ENCODE measurements at places on chromosomes 7 and 10.

- DNase-seq: no peak
Measured at GRCh38 chr10:30788307-30788706, 158.8 kb upstream of the LYZL2 start.

DNA sequence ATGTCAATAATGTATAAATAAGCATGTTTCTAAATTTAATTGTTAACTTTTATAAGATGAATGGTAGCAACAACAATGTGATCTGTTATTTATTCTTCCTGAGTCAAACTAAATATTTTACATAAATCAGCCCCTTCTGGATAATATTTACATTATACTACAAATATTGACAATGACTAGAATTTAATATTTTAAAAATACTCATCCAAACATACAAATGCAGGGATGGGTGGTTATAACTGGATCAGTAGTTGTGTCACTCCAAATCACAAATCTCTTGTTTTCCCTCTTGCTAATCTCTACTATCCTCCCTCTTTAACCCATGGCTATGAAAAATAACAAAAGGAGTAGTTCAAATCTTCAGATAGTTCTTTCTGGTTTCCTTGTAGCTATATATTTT, 407.0 kb downstream of the HTR7 start:
- DNase-seq: no peak

- no peak for DNase-seq
Measured at GRCh38 chr7:142896741-142897379, 11.3 kb upstream of the TRPV6 start.

DNA sequence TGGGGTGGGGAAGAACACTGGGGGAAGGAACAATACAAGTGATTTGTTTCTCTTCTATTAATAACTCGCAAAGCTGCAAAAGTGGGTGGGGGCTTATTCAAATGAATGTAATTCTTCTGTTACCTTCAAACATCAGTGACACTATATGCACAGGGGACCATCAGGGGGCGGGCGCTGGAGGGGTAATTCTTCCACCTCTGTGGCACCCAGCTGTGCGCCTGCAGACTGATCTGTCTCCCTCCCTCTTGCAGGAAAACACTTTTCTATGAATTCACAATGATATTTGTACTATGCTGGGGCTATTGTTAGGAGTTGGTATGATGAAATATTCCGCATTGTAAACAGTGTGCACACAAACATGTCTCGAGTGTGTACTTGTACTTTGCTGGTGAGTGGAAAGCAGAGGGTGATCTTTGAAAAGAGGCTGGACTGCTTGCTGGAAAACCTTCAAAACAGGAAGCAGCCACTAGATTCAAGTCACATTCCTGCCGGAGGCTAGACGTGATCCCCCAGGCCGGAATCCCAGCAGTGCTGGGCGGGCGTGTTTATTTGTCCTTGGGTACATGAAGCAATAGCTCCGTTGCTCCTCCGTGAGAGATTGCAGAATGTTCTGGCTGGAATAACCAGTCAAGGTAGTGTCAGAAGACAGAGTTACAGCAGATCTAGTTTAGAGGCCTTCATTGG, 15.8 kb upstream of the BNIP3 start:
- DNase-seq: no peak

GRCh38 chr10:62136931-62137330, 131.7 kb downstream of the RTKN2 start:
- no peak for DNase-seq

- DNase-seq: no peak
Measured at GRCh38 chr7:130662426-130662825, 6.1 kb downstream of the COPG2 start.

DNA sequence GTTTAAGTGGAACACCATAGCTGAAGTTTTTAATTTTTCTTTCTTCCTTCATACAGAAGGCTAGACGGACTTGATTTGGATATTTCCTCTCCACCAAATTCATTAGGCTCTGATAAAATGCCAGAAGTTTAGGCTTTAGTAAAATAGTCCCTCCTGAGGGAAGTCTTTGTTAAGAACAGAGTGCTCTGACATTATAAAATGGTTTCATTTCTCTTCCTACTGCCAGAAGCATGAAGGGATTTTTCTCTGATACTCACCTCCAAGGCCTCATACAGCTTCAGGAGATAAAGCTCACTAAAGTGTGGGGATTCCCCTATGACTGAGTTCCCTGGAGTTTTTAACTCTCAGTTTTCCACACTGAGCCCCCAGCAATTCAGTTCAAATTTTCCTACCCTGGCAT, 1489.6 kb downstream of the REEP3 start:
- DNase-seq: no peak

GRCh38 chr7:45721686-45722598, 147.8 kb downstream of the ADCY1 start:
- DNase-seq: peak; percentile 25

GRCh38 chr7:32879460-32879859, 12.1 kb downstream of the KBTBD2 start:
- DNase-seq: no peak

Data from NCI-H1092 treated with DMSO at 0.1 percent for 48 hours (cell line).